ENCODE measurements at places on chromosomes 12 and 14.
A peak's percentile ranks its signal among the peaks of the same experiment; 100 is the strongest.

GRCh38 chr12:93766796-93767523 lies 89.8 kb downstream of the CRADD start:
- no peaks in the 10 kb centered on the region for H3K36me3 ChIP-seq
- H3K4me1 ChIP-seq: peaks cover 16% of the 10 kb centered on the region
- DNase-seq: peak; percentile 74
- no peak overlapping the region for H3K27ac ChIP-seq
- H3K27me3 ChIP-seq: no peaks in the 10 kb centered on the region

DNA sequence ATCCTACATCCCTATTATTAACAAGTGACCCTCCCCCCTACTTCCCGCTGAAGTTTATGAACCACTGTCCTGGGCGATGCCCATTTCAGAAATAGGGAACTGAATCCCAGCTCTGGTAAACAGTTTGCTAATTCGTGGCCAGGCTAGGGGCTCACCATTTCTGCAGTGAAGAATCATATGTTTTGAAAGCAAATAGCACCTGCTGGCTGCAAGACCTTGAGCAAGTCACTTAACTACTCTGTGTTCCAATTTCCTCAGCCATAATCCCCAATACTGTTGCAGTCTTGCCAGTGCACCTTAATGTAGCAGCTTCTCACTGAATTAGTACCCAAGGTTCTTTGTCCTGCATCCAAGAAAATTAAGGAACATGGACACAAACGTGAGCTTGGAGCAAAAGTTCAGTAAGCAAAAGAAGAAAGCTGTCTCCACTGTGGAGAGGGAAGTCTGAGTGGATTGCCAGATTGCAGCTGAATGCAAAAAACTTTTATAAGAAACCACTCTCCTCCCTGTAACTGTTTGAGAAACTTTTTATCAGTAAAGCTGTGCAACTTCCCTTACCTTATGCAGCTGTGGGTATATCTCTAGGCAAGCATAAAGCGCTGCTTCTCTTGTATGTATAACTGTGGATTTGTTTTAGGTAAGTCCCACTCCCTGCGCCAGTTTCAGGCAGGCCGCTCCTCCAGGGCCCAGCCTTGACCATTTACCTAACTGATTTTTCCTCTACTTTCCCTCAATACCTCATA lies 824 bp downstream of the OAS1 start:
- no peak overlapping the region for H3K27ac ChIP-seq
- DNase-seq: no peak
- H3K4me1 ChIP-seq: peaks cover 17% of the 10 kb centered on the region
- no peaks in the 10 kb centered on the region for H3K27me3 ChIP-seq
- peak overlapping the region; percentile 38 for H3K4me3 ChIP-seq
- H3K36me3 ChIP-seq: no peaks in the 10 kb centered on the region

DNA sequence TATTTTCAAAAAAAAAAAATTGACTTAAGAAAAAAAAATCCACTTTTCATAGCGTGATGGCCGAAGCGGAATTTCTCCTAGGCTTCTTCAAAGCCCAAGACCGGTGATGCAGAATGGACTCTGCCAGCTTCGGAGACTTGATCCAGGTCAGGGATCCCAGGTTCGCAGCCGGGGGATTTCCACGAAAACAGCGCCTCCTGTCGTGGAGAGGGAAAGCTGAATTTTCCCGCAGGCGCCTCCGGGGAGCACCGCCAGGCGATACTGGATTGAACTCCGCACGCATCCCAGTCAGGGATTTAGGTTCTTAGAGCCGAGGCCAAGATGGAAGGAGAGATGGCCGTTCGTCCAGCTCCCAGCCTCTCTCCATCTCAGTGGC lies 2.1 kb downstream of the TTC6 start:
- DNase-seq: no peak
- H3K4me1 ChIP-seq: peaks cover 20% of the 10 kb centered on the region
- no peaks in the 10 kb centered on the region for H3K36me3 ChIP-seq
- no peak overlapping the region for H3K27ac ChIP-seq
- H3K27me3 ChIP-seq: peaks cover 72% of the 10 kb centered on the region

- no peaks in the 10 kb centered on the region for H3K27me3 ChIP-seq
- peak; percentile 64 for DNase-seq
- H3K4me3 ChIP-seq: no peak overlapping the region
- H3K27ac ChIP-seq: no peak overlapping the region
- H3K36me3 ChIP-seq: no peaks in the 10 kb centered on the region
Measured at GRCh38 chr12:95963096-95963495, 20.0 kb downstream of the AMDHD1 start.

- H3K27ac ChIP-seq: no peak overlapping the region
- no peaks in the 10 kb centered on the region for H3K27me3 ChIP-seq
- no peaks in the 10 kb centered on the region for H3K4me1 ChIP-seq
- DNase-seq: peak; percentile 6
Measured at GRCh38 chr12:65464930-65465329, 186.4 kb downstream of the MSRB3 start.

- no peak overlapping the region for H3K4me3 ChIP-seq
- no peaks in the 10 kb centered on the region for H3K36me3 ChIP-seq
- H3K4me1 ChIP-seq: peaks cover 6% of the 10 kb centered on the region
Measured at GRCh38 chr14:96119947-96120346, 80.8 kb downstream of the C14orf132 start.

DNA sequence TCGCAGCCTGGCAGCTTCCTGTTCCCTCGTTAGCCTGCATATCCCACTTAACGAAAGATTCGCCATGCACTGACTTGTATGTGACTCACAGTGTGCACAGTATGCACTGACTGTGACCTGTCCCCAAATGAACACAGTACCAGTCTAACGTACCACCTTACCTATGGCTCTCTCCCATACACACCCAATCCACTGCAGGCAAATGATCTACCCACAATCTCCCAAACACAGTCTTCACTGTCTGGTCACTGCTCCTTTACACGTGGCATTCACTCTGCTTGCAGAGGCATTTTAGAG lies 163.5 kb upstream of the EEA1 start:
- no peak for DNase-seq
- H3K36me3 ChIP-seq: no peaks in the 10 kb centered on the region
- no peak overlapping the region for H3K27ac ChIP-seq
- H3K27me3 ChIP-seq: no peaks in the 10 kb centered on the region
- H3K4me1 ChIP-seq: peaks cover 16% of the 10 kb centered on the region

DNA sequence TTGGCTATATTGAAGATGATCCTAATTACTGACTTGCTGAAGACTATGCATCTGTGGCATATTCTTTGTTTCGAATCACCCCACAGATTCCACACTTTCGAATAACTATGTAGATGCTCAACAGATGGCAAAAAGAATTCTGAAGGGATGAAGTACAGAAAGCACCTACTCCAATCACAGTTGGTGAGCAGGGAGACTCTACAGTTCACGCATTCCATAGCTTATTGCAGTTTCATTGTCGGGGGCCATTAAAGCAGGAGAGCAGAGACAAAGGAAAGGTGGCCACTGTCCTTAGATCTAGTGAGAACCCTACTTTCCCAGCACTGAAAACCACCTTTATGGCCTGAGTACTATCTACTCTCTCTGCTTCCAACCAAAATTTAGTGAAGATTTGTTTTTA lies 191.9 kb downstream of the STXBP6 start:
- H3K27me3 ChIP-seq: peaks cover 11% of the 10 kb centered on the region
- no peaks in the 10 kb centered on the region for H3K36me3 ChIP-seq
- H3K27ac ChIP-seq: no peak overlapping the region

DNA sequence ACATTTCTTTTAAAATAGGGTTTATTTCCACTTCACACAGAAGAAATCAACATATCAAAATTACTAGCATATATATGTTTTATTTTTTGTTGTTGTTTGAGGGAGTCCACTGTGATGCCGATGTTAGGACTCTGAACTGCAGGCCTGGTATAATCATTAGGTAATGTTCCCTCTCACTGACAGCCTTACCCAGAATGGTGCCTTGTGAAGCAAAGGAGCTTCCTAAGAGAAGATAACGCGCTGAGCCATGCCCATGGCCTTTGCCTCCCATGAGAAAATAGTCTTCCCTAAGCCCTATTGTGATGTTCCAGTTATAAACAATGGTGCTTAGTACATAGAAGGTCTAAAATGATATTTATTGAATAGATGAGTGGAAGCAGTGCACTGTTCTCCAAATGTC lies 12.0 kb downstream of the GNG2 start:
- H3K27me3 ChIP-seq: no peaks in the 10 kb centered on the region
- DNase-seq: no peak
- H3K27ac ChIP-seq: no peak overlapping the region
- no peaks in the 10 kb centered on the region for H3K4me1 ChIP-seq

- peaks cover 15% of the 10 kb centered on the region for H3K27me3 ChIP-seq
- no peak for DNase-seq
- no peak overlapping the region for H3K27ac ChIP-seq
Measured at GRCh38 chr12:48459259-48459658, 13.1 kb upstream of the ANP32D start.

DNA sequence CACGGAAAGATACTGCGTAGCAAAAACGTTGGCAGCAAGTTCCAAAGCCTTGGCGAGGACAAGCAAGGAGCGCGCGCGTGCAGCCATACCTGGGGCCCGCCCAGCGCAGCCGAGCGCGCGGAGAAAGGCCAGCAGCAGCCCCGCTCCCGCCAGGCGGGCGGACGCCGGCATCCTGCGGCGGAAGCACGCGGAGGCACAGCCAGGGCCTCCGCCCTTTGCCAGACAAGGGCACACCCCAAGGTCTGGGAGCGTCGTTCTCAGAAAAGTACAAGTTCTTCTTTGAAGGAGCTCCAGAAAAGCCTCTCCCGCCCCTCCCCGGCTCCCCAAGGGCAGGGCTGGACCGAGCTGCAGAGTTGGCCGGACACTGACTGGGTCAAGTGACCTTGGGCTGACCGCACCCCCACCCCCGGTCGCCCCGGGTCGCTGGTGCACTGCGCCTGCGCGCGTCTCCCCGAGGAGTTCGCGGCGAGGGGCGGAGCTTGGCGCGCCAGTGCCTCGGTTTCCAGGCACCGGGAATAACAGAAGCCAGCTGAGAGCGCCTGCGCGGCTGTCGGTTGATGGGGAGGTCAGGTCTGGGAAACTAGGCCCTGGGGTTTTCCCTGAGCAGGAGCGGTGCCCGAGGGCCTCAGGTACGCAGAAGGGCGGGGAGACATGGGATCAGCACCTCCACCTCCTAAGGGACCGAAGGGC lies at the start of gene ZC2HC1C:
TSS of gene ZC2HC1C (plus strand) at position 521 of the 690 bp plus-strand sequence. CDS start 933 bp downstream, outside the sequence.
- peak within 1 kb of the TSS; percentile 85 for H3K27ac ChIP-seq
- H3K4me3 ChIP-seq: peak within 1 kb of the TSS; percentile 52
- DNase-seq: peak; percentile 67
- H3K36me3 ChIP-seq: no peaks in the 10 kb centered on the region
- H3K27me3 ChIP-seq: no peaks in the 10 kb centered on the region

DNA sequence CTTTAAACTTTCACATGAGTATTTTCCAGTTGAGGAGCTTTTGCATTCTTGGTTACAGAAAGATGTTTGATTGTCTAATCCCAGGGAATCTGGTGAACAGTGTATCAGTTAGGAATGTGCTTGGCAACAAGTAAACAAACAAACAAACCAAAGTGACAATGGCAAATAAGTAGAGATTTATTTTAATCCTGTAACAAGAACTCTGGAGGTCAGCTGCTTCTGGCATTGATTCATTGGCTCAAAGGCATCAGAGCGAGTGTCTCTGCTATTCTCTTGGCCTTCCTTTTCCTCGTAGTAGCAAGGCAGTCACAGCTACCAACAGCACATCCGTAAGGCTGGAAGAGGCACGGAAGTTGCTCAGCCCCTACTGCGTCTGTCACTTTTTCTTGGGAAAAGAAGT lies 37.2 kb downstream of the CRADD start:
- H3K27me3 ChIP-seq: no peaks in the 10 kb centered on the region
- no peak overlapping the region for H3K27ac ChIP-seq
- DNase-seq: no peak

GRCh38 chr14:92751819-92752218 lies 3.4 kb upstream of the LGMN start:
- H3K36me3 ChIP-seq: no peaks in the 10 kb centered on the region
- no peaks in the 10 kb centered on the region for H3K27me3 ChIP-seq
- no peak for DNase-seq

DNA sequence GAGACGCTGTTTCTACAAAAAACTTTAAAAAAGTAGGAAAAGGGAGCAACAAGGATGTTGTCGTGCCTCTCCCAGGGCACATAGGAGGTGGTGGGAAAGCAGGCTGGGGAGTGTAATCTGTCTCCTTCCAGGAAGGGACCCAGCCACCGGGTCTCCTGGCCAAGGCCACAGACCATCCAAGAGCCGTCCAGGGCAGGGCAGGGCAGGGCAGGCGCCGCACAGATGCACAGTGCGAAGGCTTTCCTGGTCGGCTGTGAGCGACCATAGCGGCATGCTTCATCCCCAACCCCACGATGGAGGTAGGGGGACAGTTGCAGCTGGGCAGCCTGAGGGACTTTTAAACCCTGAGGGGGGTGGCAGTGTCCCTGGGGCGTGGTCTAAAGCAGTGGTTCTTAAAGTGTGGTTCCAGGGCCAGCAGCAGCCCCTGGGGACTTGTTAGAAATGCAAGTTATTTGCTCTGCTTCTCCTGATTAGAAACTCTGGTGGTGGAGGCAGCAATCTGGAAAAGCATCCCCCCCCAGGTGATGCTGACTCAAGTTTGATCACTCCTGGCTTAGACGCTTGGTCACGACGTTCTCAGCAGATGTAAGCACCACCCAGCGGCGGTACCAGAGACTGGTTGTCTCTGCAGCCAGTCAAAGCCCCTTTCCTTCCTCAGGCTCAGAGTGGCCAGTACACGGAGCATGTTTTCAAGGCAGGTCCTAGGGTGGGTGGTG lies 197.4 kb upstream of the PRMT8 start:
- no peak overlapping the region for H3K27ac ChIP-seq
- H3K27me3 ChIP-seq: no peaks in the 10 kb centered on the region
- no peaks in the 10 kb centered on the region for H3K36me3 ChIP-seq
- no peak for DNase-seq

DNA sequence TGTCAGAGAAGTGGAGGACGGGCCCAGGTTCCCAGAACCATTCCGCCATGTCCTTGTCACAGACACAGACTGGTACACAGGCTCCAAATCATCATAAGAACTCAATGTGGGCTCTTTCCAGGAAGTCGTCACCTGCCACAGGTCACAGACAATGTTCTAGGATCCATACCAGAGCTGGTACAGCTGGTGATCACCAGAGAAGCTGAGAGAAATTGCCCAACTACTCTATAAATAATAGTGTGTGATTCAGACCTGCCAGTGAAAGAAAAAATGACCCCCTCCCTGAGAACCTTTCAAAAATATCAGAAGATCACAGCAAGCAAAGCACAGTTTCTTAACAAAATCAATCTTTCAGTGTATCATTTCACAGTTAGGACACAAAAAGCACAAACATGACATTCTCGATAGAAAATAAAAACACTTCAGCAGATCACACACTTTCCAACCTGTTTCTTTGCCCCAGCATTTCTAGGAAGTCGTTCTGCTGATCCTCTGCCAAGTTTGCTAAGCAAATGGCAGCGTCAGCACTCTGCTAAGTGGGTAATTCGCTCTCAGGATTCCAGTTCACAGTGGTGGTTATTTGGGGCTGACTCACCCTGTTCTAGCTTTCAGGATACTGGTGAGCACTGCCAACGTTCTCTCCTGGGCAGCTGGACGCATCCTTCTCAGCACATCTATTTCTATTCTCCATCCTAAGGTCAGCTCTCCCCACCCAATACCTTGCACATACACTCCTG lies 223.3 kb upstream of the SFSWAP start:
- no peaks in the 10 kb centered on the region for H3K27me3 ChIP-seq
- no peak overlapping the region for H3K4me3 ChIP-seq
- no peaks in the 10 kb centered on the region for H3K36me3 ChIP-seq
- peak; percentile 82 for DNase-seq
- no peak overlapping the region for H3K27ac ChIP-seq
- no peaks in the 10 kb centered on the region for H3K4me1 ChIP-seq

All from A673 (cell line).